AG08395 (cell line): ENCODE measurements at places on chromosomes 5 and 9.

DNA sequence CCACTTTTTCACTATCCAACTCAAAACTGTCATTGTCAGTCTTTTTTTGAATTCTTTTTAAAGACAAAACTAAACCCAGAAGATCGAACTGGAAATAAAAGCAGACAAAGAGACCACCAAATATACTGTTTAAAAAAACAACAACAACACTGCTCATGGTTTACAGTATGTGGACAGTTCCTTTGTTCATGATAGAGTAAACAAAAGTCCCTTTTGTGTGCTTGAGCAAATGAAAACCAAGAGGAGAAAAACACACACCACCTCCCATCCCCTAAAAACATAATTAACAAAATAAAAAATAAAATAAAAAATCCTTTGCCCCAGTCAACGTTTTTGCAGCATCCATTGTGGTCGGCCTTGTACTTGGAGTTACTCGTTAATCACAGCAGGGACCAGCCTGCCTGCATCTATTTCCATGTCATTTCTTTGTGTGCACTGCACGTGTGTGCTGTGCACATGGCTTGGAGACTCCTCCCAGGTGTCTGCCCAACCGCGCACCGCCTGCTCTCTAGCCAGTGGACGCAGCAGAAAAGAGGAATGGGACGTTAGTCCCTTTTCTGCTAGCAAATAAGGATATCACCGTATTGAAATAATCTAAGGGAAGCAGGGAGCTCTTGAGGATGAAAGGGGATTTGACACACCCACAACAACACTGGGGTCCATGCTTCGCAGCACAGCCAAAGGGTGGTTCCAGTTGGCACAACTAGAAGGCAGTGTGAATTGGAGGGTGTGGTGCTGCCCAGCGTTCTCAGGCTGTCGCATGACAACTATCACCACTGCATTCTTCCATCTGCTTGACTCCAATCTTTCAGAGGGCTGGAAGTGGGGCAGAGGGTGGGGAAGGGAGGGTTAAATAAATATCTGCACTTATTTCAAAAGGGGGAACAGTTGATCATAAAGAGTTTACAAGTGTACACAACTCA lies 130.0 kb downstream of the SEMA6A start:
- DNase-seq: no peak

GRCh38 chr5:22577711-22578110 lies 275.4 kb downstream of the CDH12 start:
- no peak for DNase-seq

- no peak for DNase-seq
Measured at GRCh38 chr5:59732301-59732700, 161.2 kb downstream of the PDE4D start.

DNA sequence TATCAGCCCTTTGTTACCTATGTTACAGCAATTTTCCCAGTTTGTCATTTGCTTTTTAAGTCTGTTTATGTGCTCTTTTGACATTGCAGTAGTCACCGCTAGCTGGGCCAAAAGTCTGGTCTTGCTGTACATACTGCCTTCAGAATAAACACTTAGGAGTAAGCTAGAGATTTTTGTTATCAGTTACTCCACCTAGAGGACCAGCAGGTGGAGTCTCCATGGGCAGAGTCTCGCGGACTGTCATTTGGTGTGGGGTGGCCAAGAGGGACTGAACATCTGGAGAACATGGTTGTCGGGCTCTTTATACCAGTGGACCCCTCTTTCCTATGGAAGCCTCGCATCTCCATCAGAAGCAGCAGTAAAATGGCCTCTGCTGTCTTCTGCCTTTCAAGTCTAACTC lies 10.8 kb upstream of the MGAT1 start:
- no peak for DNase-seq
